ENCODE measurements at places on chromosomes 13 and 19.

DNA sequence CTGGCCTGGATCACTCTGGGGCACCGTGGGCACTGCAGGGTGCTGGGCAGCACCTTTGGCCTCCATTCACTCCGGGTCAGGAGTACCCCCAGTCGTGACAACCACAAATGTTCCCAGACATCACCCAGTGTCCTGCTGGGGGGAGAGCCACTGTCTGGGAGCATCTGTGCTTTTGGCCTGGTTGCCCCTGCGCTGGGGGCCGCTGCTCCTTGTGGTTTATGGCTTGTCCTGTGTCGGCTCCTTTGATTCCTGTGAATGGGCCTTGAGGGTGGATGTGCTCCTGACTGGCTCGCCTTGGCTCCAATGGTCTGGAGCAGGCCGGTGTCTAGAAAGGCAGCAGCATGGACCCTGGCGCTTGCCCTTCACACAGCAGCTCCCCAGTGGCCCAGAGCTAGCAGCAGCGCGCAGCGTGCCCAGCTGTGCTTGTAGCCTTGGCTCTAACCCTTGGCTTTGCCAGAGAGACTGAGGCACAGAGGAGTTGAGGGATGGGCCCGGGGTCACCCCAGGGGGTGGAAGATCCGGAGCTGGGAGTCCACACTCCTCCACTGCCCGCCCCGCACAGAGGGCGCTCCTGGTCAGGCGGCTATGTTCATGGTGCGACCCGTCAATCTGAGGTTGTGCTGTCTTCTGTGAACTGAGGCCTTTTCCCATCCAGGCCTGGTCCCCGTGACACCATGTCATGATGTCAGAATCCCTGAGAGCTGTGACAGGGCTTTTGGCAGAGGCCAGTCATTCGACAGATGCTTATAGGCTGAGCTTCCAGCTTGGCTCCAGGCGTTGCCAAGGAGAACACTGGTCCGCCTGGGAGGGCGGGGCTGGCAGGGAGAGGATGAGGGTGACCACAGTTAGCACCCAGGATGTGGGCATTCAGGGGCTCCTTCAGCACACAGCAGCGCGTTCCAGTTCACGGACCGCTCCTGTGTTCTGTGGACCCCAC lies 4.1 kb downstream of the DAZAP1 start:
- peak; percentile 78 for DNase-seq

DNA sequence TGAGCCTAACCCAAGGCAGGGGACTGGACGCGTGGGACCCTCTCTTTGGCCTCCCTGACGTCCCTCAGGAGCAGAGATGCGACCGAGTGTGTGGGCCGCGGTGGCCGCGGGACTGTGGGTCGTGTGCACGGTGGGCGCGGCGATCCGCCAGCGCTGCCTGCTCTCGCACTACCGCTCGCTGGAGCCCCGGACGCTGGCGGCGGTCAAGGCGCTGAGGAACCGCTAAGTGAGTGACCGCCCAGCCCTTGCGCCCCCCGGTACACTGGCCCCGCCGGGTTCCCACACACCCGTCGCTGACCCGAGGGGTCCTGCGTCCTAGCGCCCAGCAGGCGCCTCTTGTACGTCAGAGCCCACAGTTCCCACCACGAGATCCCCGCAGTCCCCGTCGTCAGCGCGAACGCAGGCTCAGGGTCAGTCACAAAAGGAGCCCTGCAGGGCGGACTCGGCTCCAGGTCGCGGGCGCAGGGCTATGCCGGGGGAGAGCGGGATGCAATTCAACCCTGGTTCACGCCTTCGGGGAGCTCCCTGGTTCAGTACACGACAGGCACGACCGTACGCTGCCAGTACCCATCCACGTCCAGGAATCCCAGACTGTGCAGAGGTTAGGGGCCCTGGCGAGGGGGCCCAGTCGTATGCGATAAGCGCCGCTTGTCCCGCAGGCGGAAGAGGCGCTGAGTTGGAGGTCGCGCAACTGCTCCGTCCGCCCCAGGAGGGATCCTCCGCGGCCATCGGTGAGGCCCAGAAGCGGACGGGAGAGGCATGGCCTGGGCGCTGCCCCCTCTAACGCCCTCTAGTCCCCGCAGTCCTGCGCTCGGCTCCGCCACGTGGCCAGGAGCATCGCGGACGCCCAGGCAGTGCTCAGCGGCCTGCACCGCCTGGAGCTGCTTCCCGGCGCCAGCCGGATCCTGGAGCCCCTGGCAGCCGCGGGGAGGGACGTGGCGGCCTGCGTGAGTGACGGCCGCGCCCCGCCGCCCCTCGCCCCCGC lies 3.6 kb upstream of the IFNL2 start:
- DNase-seq: peak; percentile 28

GRCh38 chr13:111534751-111535522 lies 214.5 kb downstream of the TEX29 start:
- no peak for DNase-seq

GRCh38 chr19:35495107-35496064 lies 5.1 kb upstream of the KRTDAP start:
- peak; percentile 61 for DNase-seq

- no peak for DNase-seq
These were observed 149.3 kb downstream of the RGCC start for GRCh38 chr13:41606646-41607045.

DNA sequence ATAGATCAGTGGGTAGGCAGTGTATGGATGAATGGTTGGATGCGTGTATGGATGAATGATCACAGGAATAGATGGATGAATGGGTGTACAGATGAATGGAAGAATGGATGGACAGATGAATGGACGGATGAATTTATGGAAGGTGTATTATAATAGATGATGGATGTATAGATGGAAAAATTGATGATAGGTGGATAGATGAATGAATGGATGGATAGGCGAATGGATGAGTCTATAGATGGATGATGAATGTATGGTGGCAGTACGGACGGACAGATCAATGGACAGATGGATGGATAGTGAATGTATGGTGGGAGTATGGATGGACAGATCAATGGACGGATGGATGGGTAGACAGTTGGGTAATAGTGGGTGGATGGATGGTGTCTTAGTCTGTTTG lies 49.0 kb upstream of the ONECUT3 start:
- no peak for DNase-seq

GRCh38 chr19:40216777-40217026 lies 1.5 kb downstream of the TTC9B start:
- no peak for DNase-seq

GRCh38 chr19:34475975-34476594 lies 5.5 kb upstream of the WTIP start:
- no peak for DNase-seq
